ENCODE measurements at places on chromosomes 1 and 21. TPM values are rescaled to one million over a fixed set of nuclear protein-coding genes. Genes with fewer than 3 reads are reported as not detected.

PLA2G2A gene
- 0.35 TPM for total RNA-seq

SLC30A2 gene
- total RNA-seq, result 0.93 TPM

DNA sequence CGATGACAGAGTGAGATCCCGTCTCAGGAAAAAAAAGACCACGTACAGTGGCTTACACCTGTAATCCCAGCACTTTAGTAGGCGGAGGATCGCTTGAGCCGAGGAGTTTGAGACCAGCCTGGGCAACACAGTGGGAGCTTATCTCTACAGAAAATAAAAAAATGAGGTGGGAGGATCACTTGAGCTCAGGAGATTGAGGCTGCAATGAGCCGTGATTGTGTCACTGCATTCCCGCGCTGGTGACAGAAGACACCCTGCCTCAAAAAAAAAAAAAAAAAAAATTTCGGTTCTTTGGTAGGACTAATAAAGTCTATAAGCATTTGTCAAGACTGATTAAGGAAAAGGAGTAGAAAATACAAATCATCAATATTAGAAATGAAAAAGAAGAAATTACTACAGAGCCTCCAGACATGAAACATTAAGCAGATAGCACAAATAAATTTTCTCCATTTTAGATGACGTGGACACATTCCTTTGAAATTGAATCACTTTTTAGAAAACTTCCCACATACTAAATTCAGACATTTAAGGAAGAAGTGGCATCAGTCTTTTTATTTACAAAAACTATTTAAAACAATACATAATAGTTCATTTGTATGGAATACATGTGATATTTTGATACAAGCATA lies 30.4 kb downstream of the MORC3 start:
- H3K27me3 ChIP-seq, result no peaks in the 10 kb centered on the region
- no peaks in the 10 kb centered on the region for H3K4me1 ChIP-seq
- no peak overlapping the region for H3K4me3 ChIP-seq
- H3K36me3 ChIP-seq, result peaks cover 53% of the 10 kb centered on the region
- H3K27ac ChIP-seq, result no peak overlapping the region

GRCh38 chr1:29372108-29372507 lies 135.8 kb downstream of the PTPRU start:
- peaks cover 7% of the 10 kb centered on the region for H3K4me1 ChIP-seq
- H3K27ac ChIP-seq, result no peak overlapping the region
- no peaks in the 10 kb centered on the region for H3K36me3 ChIP-seq
- DNase-seq, result no peak
- no peak overlapping the region for H3K4me3 ChIP-seq
- H3K27me3 ChIP-seq, result peaks cover 14% of the 10 kb centered on the region

GRCh38 chr1:97649591-97649990 lies 271.2 kb downstream of the DPYD start:
- no peaks in the 10 kb centered on the region for H3K36me3 ChIP-seq
- no peak overlapping the region for H3K27ac ChIP-seq
- no peaks in the 10 kb centered on the region for H3K4me1 ChIP-seq
- no peak overlapping the region for H3K4me3 ChIP-seq
- no peaks in the 10 kb centered on the region for H3K27me3 ChIP-seq
- DNase-seq, result no peak

- no peak overlapping the region for H3K4me3 ChIP-seq
- no peak overlapping the region for H3K27ac ChIP-seq
- no peaks in the 10 kb centered on the region for H3K27me3 ChIP-seq
- DNase-seq, result no peak
- peaks cover 4% of the 10 kb centered on the region for H3K36me3 ChIP-seq
- H3K4me1 ChIP-seq, result peaks cover 11% of the 10 kb centered on the region
These were observed 6.9 kb downstream of the C1orf162 start for GRCh38 chr1:111480674-111481073.

GRCh38 chr1:3333903-3334302 lies 120.6 kb upstream of the ARHGEF16 start:
- H3K27ac ChIP-seq, result peak overlapping the region; percentile 20
- H3K4me3 ChIP-seq, result no peak overlapping the region
- peaks cover 14% of the 10 kb centered on the region for H3K4me1 ChIP-seq
- H3K27me3 ChIP-seq, result peaks cover 22% of the 10 kb centered on the region
- H3K36me3 ChIP-seq, result no peaks in the 10 kb centered on the region
- DNase-seq, result peak; percentile 64

GRCh38 chr1:100936194-100936967 lies 40.5 kb downstream of the SLC30A7 start:
- H3K4me1 ChIP-seq, result no peaks in the 10 kb centered on the region
- H3K4me3 ChIP-seq, result no peak overlapping the region
- no peak overlapping the region for H3K27ac ChIP-seq
- peaks cover 5% of the 10 kb centered on the region for H3K36me3 ChIP-seq

Measured in muscle of leg (tissue), 16 donors.